Fibroblast of lung (primary cell): ENCODE measurements at places on chromosomes 4 and X. TPM values are rescaled to one million over a fixed set of nuclear protein-coding genes. Genes with fewer than 3 reads are reported as not detected.

The GPC4 gene
- 1.5 and 2.8 TPM in 2 replicates for total RNA-seq

The RPA4 gene
- total RNA-seq, result 0.77 and 1.2 TPM in 2 replicates

The FRAS1 gene
- total RNA-seq, result 0.66 and 1.8 TPM in 2 replicates

The MYOZ2 gene
- 0.17 and 0.26 TPM in 2 replicates for total RNA-seq

The MID1 gene
- total RNA-seq, result 8.5 and 20.3 TPM in 2 replicates

The APELA gene
- total RNA-seq, result not detected in 2 replicates

The FSTL5 gene
- total RNA-seq, result 0.33 TPM in 1 of 2 replicates, not detected in the other

The TRAM1L1 gene
- total RNA-seq, result 3.1 and 5.0 TPM in 2 replicates

The LGI2 gene
- total RNA-seq, result under 0.01 TPM in 2 replicates

The ARMCX2 gene
- total RNA-seq, result 73.7 and 107 TPM in 2 replicates

The PIN4 gene
- total RNA-seq, result 5.1 and 19.8 TPM in 2 replicates

The OCIAD1 gene
- total RNA-seq, result 75.8 and 92.8 TPM in 2 replicates
